ENCODE measurements at places on chromosomes 2 and 18. TPM values are rescaled to one million over a fixed set of nuclear protein-coding genes. Genes with fewer than 3 reads are reported as not detected.

TCF23 gene
- total RNA-seq, result 0.10 TPM

SAG gene
- total RNA-seq, result not detected

DUSP2 gene
- 1.9 TPM for total RNA-seq

SCYGR4 gene
- not detected for total RNA-seq

PARD6G gene
- total RNA-seq, result 4.0 TPM

FAM124B gene
- 1.2 TPM for total RNA-seq

ZSWIM2 gene
- total RNA-seq, result not detected

ZNF892 gene
- total RNA-seq, result 3.0 TPM

NT5DC4 gene
- not detected for total RNA-seq

TTC32 gene
- 4.0 TPM for total RNA-seq

PARD3B gene
- 6.5 TPM for total RNA-seq

IFIH1 gene
- 5.9 TPM for total RNA-seq

CCDC141 gene
- 139 TPM for total RNA-seq

ANKRD23 gene
- total RNA-seq, result 5.5 TPM

RABL2A gene
- 5.3 TPM for total RNA-seq

ESPNL gene
- not detected for total RNA-seq

DCDC2C gene
- not detected for total RNA-seq

CCDC102B gene
- 4.9 TPM for total RNA-seq

CNDP1 gene
- not detected for total RNA-seq

ANAPC1 gene
- 18.5 TPM for total RNA-seq

SERPINB10 gene
- not detected for total RNA-seq

Measured in left ventricle myocardium superior (tissue), 1 donor.